Thoracic aorta (tissue), 2 donors: ENCODE measurements at places on chromosomes 5 and 9. TPM values are rescaled to one million over a fixed set of nuclear protein-coding genes. Genes with fewer than 3 reads are reported as not detected.

DNA sequence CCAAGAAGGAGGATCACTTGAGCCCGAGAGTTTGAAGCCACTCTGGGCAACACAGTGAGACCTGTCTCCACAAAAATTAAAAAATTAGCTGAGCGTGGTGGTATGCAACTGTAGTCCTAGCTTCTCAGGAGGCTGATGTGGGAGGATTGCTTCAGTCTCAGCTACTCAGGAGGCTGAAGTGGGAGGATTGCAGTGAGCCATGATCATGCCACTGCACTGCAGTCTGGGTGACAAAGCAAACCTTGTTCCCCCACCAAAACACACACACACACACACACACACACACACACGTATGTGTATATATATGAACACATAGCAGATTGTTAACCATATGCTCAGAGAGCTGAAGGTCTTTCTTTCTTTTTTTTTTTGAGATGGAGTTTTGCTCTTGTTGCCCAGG, 157.5 kb upstream of the MAST4 start:
- DNase-seq = no peak

- no peak for DNase-seq
These were observed 63.3 kb downstream of the ADAMTS16 start for GRCh38 chr5:5203451-5203850.

The LCN15 gene
- not detected for total RNA-seq

The SLIT3 gene
- 86.9 TPM for total RNA-seq

GRCh38 chr9:114410910-114411309, 23.1 kb upstream of the AKNA start:
- no peak for DNase-seq
